HCT116 (cell line): ENCODE measurements at places on chromosomes 5 and 9. TPM values are rescaled to one million over a fixed set of nuclear protein-coding genes. Genes with fewer than 3 reads are reported as not detected.

DNA sequence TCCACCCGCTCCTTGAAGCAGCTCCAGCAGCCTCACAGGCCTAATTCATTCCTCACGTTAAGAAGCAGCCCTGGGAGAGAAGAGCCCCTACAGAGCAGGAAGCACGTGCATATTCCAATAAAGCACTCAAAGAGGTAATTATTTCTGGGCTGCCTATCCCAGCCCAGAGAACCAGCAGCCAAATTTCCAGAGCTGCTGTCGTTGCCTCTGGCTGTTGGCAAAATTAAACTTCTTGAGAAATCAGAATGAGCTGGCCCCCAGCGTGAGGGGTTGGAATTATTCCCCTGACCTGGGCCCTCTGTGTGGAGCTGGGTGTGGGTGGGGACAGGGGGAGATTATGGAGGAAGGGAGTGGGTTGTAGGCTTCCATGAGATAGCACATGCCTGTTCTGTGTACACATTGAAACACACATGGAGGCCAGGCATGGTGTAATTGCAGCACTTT is 86.8 kb upstream of the HSPA9 start:
- DNase-seq, result no peak

DNA sequence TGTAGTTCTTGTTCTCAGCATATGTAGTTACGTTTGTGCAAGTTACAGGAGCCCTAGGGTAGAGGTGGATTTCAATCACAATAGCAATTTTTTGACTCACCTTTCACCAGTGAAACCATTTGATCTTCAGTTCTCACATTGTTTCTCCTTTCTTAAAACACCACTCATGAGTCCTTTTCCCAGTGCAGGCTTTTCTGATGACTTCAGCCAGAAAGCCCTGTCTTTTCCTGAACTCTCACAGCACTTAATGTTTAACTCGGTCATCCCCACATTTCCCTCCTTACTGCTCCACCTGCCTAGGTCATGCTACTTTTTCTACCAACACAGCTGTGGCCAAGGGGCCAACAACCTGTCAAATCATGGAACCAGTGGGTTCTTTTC is 37.9 kb downstream of the ARHGEF28 start:
- DNase-seq, result no peak

- no peak for DNase-seq
These were observed 47.8 kb upstream of the IER5L start for GRCh38 chr9:129225815-129226214.

- DNase-seq, result no peak
These were observed 243.6 kb downstream of the DENND1A start for GRCh38 chr9:123686131-123686828.

DNA sequence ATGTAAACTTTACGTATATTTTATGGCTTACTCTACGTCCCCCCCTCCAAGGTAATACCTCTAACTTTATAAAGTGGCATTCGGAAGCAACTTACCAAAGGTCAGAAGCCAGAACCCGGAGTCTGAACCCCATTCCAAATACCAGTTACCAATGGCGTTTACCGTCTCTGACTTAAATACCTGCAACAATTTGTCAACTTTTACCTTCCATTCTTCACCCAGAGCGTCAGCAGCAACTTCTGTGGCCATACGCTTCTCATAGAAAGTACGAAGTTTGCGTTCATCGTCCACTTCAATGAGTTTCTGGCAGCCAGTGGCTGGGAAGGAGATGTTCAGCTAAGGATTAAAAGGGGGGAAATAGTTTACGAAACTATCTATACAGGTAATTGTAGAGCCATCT is 753 bp downstream of the RPS6 start:
- no peak for DNase-seq

DNA sequence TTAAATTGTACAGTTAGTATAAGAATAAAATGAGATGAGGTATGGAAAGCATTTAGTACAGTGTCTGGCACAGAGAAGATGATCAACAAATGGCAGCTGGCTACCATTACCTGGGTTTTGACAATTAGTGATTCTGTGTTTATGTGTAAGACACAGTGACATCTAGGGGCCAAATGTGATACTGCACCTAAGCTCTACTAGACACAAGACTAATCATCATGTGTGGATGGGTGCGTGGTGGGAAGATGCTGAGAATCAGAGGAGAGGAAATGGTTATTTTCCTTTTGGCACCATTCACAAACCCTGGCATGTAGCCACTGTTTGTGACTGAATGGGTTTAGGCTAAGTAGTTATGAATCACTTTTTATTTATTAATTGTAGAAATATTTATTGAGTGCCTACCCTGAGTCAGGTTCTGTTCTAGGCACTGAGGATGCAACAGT is 109.8 kb upstream of the TBC1D2 start:
- DNase-seq, result peak; percentile 41

DNA sequence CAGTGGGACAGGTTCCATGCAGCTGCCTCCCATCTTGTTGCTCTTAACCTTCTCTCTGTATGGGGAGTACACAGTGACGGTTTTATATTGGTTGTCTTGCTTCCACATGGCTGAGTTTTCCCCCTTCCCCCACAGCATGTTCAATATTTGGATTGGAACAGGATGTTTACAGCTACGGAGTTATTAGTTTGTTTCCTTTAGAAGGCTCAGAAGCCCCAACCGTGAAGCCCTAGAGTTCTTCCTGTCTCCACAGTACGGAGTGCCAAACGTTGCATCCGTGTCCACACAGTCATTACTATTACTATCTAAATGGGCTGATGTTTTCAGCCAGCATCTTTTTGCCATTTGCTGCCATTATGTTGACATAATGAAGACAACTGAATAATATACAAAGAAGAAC is 277.5 kb downstream of the MARCHF11 start:
- no peak for DNase-seq

DNA sequence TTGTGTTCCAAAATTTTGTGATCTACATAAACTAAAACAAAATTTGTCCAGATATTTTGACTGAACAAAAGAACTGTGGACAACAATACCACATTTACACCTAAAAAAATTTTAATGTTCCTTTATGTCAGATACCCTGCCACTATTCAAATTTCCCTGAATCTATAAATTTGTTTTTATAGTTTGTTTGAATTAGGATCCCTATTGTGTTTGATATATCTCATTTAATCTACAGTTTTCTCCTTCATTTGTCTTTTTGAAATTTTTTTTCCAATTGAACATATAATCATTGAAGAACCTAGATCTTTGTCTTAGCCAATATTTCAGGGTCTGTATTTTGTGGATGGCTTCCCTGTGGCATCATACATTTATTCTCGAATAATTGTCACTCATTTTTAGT is 5.7 kb downstream of the AGGF1 start:
- no peak for DNase-seq

GRCh38 chr5:89583534-89583933 is 700.5 kb upstream of the MEF2C start:
- no peak for DNase-seq

DNA sequence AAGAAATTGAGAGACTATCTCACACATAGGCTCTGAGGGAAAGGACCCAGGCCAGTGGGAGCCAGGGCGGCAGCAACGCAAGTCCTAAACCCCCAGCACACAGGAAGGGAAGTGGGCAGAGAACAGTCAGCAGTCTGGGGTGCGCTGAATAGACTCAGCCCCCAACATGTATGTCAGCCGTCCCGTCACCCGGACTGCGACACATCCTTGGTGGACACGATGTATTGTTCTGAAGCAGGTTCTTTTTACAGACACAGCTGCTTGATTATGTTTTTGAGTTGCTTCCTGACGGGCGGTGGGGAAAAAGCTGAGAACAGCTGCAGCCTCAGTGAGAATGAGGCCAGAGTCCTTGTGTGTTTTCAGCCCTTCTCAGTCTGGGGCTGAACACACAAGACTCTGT is 64.1 kb upstream of the CXCL14 start:
- no peak for DNase-seq

- no peak for DNase-seq
These were observed 53.5 kb downstream of the PLK2 start for GRCh38 chr5:58406394-58406793.

- DNase-seq, result no peak
These were observed 530.2 kb downstream of the EBF1 start for GRCh38 chr5:158569534-158569933.

The SLC22A4 gene
- 0.59 TPM for total RNA-seq

The ADCY2 gene
- total RNA-seq, result 0.15 TPM

The TRPM3 gene
- not detected for total RNA-seq

The ANGPTL2 gene
- total RNA-seq, result 0.20 TPM

The KCNV2 gene
- not detected for total RNA-seq

The UBE2QL1 gene
- not detected for total RNA-seq
